ENCODE measurements at places on chromosomes 7 and 10. TPM values are rescaled to one million over a fixed set of nuclear protein-coding genes. Genes with fewer than 3 reads are reported as not detected.

The FAM237B gene
- not detected for total RNA-seq

The ABCA13 gene
- not detected for total RNA-seq

The OGDHL gene
- 0.12 TPM for total RNA-seq

The RPEL1 gene
- total RNA-seq: 0.17 TPM

The OR6B1 gene
- not detected for total RNA-seq

The SPAG6 gene
- not detected for total RNA-seq

The C10orf67 gene
- 3.2 TPM for total RNA-seq

The SPDYE2 gene
- not detected for total RNA-seq

The FGFBP3 gene
- 1.6 TPM for total RNA-seq

The EVX1 gene
- total RNA-seq: not detected

The ANKRD30A gene
- total RNA-seq: not detected

The HKDC1 gene
- 1.6 TPM for total RNA-seq

The NPSR1 gene
- not detected for total RNA-seq

The STRIP2 gene
- total RNA-seq: 71.4 TPM

The NEURL1 gene
- total RNA-seq: 1.3 TPM

The PFKFB3 gene
- total RNA-seq: 87.7 TPM

The BPGM gene
- 14.2 TPM for total RNA-seq

The ZNF438 gene
- total RNA-seq: 2.6 TPM

The CARD11 gene
- total RNA-seq: 99.4 TPM

The NPC1L1 gene
- total RNA-seq: not detected

The SNX10 gene
- 17.0 TPM for total RNA-seq

The TSPAN13 gene
- total RNA-seq: 0.35 TPM

The ANKRD1 gene
- not detected for total RNA-seq

The SFTPD gene
- total RNA-seq: not detected

The ANKRD7 gene
- not detected for total RNA-seq

The AKR1C2 gene
- not detected for total RNA-seq

The ADGRA1 gene
- not detected for total RNA-seq

The CFAP43 gene
- total RNA-seq: not detected

The CYP26C1 gene
- total RNA-seq: not detected

The MSS51 gene
- 1.9 TPM for total RNA-seq

The PRSS37 gene
- total RNA-seq: not detected

The CTAGE8 gene
- total RNA-seq: 1.3 TPM

The CRHR2 gene
- not detected for total RNA-seq

The METTL27 gene
- 2.2 TPM for total RNA-seq

The SPDYE6 gene
- not detected for total RNA-seq

The CACNB2 gene
- not detected for total RNA-seq

The BZW2 gene
- total RNA-seq: 122 TPM

The SYCE1 gene
- total RNA-seq: not detected

The CFAP69 gene
- total RNA-seq: 0.25 TPM

The VOPP1 gene
- total RNA-seq: 100 TPM
